ENCODE measurements at places on chromosomes 2 and 18.

DNA sequence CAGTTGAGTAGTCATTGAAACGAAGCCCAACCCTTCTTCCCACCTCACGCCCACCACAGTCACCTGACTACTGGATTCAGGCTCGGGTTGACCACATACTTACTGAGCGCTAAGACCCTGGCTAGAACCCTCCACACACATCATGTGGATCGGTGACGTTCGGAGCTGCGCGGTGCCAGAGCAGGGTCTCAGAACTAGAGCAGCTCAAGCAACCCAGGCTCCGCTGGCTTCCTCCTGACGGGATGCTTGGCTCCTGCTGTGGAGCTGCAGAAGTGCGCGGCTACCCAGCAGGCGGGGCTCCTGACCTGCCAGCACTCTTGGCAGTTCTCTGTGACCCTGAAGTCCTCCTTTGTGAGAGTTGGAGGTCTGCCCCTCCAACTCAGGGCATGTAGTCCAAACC, 90.6 kb upstream of the MBOAT2 start:
- DNase-seq: no peak

DNA sequence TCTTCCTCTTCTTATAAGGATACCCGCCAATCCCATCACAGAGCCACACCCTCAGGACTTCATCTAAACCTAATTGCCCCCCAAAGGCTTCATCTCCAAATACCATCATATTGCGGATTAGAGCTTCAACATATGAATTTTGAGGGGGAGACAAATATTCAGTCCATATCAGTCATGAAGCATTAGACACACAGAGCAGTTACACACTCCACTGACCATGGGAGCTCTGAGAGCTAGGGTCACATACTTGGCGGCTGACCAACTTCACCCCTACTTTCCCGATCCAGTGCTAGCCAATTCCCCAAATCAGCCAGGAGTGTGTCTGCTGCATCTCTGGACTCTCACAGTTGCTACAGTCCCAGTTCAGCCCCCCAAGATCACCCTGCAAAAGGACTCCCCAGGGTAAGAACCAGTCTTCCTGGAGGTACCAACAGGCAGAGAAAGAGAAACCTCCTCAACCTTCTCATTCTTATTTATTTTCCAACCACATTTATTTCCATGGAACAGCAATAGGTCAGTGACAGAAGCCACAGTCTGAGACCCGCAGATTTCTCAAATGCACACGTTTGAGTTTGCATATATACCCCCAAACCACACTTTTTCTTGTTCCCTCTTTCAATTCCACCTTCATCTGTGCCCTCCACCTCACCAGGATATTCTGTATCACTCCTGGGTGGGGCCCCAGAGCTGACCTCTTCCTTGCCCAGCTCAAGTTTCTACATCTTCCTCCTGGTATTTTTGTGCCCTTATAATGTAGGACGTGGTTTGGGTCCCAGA, 33.3 kb downstream of the SPP2 start:
- no peak for DNase-seq

DNA sequence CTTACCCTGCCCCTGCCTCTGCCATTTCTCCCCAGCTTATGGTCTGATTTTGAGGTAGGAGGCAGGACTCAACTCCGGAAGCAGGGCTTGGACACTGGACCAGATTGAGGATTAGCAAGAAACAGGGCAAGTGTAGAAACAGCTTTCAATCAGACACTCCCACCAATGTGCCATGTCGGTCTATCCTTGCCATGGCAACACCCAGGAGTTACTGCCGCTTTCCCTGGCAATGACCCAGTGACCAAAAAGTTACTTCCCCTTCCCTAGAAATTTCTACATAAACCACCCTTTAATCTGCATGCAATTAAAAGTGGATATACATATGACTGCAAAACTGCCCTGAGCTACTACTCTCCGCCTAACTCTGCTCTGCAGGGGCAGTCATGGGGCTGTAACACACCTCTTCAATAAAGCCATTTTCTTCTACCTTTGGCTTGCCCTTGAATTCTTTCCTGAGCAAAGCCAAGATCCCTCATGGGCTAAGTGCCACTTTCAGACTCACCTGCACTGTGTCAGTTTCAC, 156.7 kb downstream of the LPIN1 start:
- DNase-seq: no peak

GRCh38 chr2:135317375-135317774, 213.6 kb downstream of the ZRANB3 start:
- no peak for DNase-seq

GRCh38 chr2:179917272-179917671, 55.9 kb upstream of the ZNF385B start:
- no peak for DNase-seq
